Activated naive CD4-positive, alpha-beta T cell treated with anti-CD3 and anti-CD28 coated beads, Interleukin-2, amount 50 U/mL, for 72 hours (primary cell): ENCODE measurements at places on chromosomes 6 and 20.

- no peak for DNase-seq
Measured at GRCh38 chr6:148720406-148720805, 26.4 kb upstream of the UST start.

DNA sequence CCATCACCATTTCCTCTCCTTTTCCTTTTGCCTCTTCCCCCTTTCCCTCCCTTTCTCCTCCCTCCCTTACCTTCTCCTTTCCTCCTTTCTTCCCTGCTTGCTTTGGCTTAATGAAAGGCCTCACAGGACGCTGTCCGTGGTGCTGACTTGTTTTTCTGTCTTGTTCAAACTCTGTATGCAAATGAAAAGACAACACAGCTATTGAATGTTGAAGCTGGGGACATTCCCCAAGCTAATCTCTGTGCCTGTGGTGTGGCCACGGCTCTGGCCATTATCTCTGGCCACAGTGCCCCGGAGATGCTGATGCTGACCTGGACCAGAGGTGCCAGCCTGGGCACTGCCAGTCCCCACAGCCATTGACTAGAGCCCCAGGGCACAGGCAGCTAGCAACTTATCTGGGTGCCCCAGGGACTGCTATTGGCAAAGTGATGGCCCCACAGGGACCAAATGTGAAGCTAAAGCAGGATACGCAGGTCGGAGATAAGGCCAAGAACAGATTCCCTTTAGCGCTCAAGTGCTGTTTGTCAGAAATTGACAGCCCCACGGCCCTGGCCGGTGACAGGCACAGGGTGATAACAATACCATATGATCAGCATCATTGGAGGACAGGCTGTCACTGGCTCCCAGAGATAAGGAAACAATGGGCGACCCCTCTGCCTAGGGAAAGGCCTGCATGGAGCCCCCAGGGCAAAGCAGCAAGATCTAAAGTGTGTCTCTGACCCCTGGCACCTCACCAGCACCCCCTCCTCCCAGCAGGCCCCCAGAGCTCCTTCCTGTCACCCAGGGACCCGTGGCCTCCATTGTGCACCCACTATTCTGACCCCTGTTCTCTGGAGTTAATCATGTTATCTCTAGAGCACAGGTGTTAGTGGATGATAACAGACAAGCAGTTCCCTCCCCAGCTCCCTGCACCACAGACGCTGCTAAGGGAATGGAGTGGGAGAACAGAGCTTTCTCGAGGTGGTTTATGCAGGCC lies 31.6 kb upstream of the SLC32A1 start:
- peak; percentile 52 for DNase-seq

DNA sequence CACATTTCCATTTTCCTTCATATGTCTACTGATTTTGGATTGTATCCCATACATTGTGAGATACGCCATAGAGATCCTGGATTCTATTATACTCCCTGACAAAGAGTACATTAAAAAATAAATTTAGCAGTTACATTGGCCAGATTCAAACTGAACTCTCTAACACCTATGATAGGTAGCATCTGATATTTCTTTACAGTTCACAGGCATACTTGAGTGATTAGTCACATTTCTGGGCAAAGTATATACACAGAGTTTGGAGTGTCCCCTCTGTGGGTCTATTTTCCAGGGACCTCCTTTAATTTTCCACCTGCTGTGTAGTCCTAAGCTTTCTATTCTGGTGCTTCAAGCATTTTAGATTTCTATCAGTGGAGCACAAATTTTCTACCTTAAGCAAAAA lies 96.4 kb downstream of the TBC1D32 start:
- no peak for DNase-seq

DNA sequence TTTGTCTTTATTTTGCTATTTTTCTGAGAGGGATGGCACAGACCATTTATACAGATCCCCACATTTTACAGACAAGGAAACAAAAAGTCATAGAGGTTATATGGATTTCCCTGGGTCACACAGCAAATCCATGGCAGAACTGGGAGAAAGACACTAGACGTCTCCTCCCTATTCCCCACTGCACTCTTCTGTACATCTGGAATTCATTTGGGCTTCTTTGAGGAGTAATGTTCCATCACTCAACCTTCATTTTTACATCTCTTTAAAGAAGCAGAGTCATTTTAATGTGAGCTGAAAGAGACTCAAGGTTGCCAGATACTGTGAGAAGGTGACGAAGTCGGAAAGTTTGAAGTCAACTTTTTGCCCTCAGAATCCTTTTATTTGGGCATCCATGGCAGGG lies 207.3 kb downstream of the OTOR start:
- no peak for DNase-seq

- no peak for DNase-seq
Measured at GRCh38 chr20:39596554-39596953, 634.4 kb downstream of the DHX35 start.

DNA sequence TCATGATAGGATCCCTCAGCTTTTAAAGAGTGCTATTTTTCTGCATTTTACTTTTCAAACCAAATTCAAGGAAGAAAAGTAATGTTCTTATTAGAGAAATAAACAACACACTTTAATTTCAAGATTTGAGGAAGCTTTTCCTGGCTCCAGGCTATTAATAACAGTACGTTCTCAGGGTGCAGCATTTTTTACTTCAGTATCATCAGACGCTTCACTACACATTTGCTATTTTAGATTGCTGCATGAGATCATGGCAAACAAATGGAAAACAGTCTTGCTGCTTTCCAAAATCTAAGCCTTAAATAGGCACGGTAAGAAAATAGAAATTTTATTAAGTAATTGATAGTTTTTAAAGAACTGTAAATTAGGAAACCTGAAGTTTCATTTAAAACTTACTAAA lies 253.6 kb upstream of the EXOC2 start:
- DNase-seq, result no peak

- no peak for DNase-seq
Measured at GRCh38 chr20:19642860-19643259, 115.2 kb upstream of the RIN2 start.

DNA sequence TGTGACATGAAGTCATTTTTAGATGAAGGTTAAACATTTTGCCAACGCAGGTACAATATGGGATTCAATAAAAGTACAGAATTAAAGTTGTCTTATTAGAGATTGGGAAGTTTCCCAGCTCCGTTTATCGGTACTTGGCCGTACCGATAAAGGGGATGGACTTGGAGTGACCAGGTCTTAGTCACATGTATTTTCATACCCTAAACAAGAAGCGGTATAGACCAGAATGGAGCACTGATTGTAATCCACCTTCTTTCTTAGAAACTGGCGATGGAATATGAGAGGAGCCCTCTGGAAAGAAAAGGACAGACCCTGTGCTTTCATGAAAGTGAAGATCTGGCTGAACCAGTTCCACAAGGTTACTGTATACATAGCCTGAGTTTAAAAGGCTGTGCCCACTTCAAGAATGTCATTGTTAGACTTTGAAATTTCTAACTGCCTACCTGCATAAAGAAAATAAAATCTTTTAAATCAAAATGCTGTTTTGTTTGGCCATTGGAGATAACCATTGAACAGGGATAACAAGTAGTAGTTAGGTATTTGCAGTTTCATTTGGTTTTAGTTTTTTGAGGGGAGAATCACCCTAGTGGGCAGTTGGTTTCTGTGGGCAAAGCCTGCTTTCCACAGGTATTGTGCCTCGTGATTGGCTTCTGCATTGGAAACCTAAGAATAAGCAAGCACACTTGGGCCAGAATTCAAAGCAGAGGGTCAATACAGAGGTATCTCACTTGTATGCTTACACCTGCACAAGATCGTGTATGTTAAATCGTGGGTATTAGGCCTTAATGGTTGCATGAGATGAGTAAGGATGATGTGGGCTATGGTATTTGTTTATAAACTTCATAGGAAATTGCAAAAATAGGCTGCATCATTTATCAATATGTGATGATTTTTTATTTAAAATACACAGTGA lies 11.2 kb upstream of the ZNFX1 start:
- DNase-seq, result no peak

DNA sequence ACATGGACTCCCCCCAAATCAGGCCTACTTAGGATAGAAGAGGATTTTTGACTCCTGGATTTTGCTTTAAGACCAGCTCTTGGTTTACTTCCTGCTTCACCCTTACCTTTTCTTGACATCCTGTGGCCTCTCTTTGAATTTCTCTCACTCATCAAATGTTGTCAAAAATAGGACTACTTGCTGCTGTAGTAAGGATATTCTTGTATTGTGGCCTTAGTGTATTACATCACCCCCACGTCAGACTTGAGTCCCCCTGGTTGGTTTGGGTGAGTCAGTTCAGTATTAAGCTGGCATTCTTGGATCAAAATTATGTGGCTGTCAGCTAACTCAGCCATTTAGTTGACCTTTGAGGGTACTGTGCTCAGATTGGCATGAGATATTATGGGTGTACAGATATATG lies 1.1 kb downstream of the TPX2 start:
- DNase-seq, result no peak

DNA sequence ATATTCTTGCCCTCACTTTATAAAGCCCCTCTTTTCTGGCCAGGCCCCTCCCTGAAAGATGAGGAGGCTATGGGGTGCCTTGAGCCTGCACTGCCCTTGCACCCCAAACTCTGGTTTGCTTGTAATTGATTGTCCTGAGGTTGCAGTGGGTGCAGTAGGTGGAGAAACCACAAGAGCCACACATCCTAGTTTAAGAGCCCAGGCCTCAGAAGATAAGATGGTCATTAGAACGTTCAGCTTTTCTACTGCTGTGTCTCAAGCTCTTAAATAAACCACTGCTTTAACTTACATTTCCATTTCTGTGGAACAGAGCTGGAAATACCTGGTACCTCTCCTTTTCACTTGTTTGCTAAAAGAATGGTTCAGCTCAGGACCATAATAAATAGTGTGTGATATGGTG lies 9.0 kb downstream of the MRAP2 start:
- no peak for DNase-seq

- DNase-seq, result no peak
Measured at GRCh38 chr20:9179867-9180266, 111.0 kb downstream of the PLCB4 start.

DNA sequence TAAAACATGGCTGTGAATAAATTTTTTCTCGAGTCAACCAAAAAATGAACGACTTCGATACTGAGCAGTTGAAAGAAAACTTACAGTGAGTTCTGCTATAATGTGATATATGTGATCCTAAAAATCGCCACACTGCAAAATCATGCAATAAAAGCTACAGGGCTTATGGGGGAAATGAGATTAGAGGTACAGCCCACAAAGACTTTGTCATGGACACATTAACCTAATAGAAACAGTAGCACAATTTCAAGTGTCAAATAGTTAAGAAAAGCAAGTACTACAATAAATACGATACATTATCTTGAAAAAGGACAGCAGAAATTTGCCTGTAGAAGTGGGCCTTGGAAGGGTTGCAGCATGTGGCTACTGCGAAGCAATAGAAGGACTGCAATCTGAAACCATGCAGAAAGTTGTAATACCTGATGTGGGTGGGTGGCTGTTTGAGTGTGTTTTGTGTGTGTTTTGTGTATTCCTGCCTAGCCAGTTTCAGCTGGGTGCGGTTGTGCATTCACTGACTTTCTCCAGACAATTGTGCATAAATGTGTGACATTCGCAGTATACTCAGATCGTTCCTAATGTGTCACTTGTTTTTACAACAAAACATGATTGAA lies 79.1 kb downstream of the RPP40 start:
- DNase-seq, result no peak

GRCh38 chr20:1900321-1900801 lies 5.2 kb downstream of the SIRPA start:
- DNase-seq, result no peak

DNA sequence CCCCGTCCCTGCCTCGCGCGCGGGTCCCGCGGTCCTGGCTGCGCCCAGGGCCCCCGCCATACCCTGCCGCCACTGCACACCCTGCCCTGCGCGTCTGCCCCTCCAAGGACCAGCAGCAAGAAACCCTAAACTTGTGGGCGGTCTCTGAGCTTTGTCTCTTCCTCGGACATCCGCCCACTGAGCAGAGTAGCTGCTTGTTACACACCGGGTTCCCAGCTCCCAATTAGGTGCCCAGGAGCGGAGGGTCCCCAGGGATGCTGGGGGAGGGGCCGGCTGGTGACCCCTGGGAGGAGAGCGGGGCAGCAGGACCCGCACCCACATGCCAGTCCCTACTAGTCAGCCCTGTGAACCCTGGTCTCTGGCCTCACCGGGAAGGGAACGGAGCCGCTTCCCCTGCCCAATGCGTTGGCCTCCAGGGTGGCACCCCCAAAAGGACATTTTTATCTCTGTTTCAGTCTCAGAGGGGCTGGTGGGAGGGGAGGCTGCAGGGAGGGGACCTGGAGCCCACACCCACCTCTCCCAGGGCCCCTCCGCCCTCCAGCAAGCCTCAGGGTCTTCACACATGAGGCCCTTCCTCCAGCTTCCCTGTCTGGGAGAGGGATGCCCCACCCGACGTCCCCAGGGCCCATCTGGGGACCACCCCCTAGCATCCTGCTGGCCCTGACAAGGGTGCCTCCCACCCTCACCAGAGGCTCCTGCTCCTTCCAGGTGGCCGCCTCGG lies 10.5 kb downstream of the STMN3 start:
- no peak for DNase-seq

DNA sequence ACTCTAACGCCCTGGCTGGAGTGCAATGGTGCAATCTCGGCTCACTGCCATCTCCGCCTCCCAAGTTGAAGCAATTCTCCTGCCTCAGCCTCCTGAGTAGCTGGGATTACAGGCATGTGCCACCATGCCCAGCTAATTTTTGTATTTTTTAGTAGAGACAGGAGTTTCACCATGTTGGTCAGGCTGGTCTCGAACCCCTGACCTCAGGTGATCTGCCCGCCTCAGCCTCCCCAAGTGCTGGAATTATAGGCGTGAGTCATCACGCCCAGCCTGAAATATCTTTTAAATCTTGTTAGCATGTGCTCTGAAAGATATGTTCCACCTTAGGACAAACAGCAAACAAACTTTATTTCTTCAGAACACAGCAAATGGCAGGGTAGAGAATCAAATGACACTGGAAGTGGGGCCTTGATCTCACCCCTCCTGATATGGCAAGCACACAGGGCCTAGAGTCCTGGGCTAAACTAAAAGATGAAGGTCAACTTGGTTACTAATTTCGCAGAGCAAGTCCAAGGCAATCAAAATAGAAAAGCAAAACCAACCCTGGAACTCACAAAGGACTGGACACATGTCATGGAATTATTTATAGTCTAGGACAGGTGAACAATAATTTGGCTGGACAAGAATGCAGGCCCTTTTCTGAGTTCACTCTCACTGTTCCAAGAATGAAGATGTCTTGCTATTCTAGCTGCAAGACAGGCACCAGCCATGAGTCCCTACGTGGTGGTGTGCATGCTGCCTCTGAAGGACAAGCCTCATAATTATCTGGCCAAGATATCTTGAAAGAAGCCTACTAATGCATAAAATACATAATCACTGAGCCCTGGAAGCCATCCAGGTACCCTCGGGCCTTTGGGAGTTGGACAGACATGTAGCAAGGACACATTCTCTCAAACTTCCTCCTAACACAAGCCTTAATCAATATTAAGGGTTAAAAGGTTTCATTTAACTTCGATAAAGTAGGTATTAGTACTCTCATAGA lies 35.6 kb downstream of the B4GALT5 start:
- no peak for DNase-seq
